ENCODE measurements at places on chromosomes 3 and 15.

DNA sequence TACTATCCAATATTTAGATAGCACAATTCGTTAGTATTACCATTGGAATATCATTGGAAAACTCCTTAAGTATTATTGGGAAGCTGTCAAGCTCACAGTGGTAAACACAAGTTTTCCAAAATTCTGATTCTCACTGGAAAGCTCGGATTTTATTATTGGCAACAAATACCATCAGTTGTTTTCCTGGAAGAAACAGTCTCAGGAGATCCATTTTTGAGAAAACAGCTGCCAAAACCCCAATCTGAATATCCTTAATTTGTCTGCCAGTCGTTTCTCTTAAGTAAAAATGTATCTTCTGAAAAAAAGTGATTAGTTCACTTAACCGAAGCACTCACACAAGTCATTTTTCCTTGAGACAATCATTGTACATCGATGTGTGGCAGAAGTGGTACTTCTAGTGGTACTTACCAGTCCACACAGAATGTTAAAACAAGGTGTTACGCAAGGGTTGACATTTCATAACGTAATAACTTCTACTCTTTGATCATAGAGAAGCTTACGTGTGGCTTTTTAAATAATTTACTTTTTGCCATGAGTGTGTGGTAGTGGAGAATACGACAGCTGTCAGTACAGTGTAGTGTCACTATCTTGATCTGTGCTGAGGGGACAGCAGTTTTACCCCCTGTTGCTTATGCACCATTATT, 74.9 kb downstream of the FAM43A start:
- no peaks in the 10 kb centered on the region for H3K36me3 ChIP-seq
- H3K4me3 ChIP-seq, result no peak overlapping the region
- DNase-seq, result no peak

- H3K36me3 ChIP-seq, result no peaks in the 10 kb centered on the region
- H3K27ac ChIP-seq, result no peak overlapping the region
- H3K4me3 ChIP-seq, result peak overlapping the region; percentile 62
- peak; percentile 6 for DNase-seq
- H3K4me1 ChIP-seq, result peaks cover 9% of the 10 kb centered on the region
Measured at GRCh38 chr3:133928136-133928893, 32.6 kb upstream of the RAB6B start.

DNA sequence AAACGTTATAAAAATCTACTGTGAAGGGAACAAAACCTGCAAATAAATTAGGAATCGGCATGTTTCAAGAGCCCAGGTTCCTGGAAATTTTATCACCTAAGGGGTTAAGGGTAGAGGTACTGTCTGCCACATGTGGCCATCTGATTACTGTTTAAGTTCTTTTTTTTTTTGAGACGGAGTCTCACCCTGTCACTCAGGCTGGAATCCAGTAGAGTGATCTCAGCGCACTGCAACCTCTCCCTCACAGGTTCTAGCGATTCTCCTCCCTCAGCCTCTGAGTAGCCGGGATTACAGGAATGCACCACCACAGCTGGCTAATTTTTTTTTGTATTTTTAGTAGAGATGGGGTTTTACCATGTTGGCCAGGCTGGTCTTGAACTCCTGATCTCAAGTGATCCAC, 35.8 kb downstream of the UQCC5 start:
- H3K4me3 ChIP-seq, result no peak overlapping the region
- no peaks in the 10 kb centered on the region for H3K4me1 ChIP-seq

DNA sequence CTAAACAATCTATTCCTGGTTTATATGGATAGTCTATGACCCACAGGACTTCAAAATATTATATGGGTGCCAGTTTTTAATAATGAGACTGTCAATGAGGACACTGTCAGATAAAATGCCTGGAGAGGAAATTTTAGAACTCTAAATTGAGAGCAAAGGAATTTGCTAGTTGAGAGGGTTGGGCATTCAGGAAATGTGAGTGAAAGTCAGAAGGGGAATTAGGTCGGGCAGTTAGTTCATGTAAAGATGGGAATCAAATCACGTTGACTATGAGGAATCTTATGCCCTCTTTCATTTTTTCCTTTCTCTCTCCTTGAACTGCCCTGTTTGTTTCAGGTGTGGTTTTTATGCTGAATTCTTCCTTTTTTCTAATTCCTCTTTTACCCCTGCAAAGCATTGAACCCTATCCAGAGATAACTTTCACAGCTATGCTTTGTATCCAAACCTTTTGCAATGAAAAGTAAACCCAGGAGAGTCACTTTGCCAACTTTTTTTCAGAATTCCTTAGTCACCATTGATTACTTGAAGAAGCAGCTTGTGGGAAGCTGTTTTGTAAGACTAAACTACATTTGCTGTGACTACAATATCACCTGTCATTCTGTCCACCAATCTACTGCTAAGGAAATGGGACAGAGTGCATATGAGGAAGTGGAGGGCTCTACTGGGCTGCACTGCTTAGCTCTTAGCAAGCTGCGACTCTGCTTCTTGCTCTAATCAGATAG, 27.8 kb downstream of the CHP1 start:
- H3K27ac ChIP-seq, result no peak overlapping the region
- no peak overlapping the region for H3K4me3 ChIP-seq
- peaks cover 18% of the 10 kb centered on the region for H3K36me3 ChIP-seq

GRCh38 chr3:14520967-14521366, 19.2 kb downstream of the GRIP2 start:
- H3K4me3 ChIP-seq, result no peak overlapping the region
- no peak for DNase-seq
- H3K4me1 ChIP-seq, result no peaks in the 10 kb centered on the region
- no peak overlapping the region for H3K27ac ChIP-seq

GRCh38 chr3:88785841-88786240, 321.6 kb upstream of the EPHA3 start:
- H3K27me3 ChIP-seq, result no peaks in the 10 kb centered on the region
- H3K4me3 ChIP-seq, result no peak overlapping the region
- DNase-seq, result no peak
- H3K27ac ChIP-seq, result no peak overlapping the region
- H3K4me1 ChIP-seq, result no peaks in the 10 kb centered on the region
- H3K36me3 ChIP-seq, result no peaks in the 10 kb centered on the region

GRCh38 chr3:53473422-53473821, 21.0 kb upstream of the CACNA1D start:
- no peaks in the 10 kb centered on the region for H3K4me1 ChIP-seq
- peaks cover 21% of the 10 kb centered on the region for H3K27me3 ChIP-seq
- no peak overlapping the region for H3K27ac ChIP-seq
- no peak overlapping the region for H3K4me3 ChIP-seq
- H3K36me3 ChIP-seq, result no peaks in the 10 kb centered on the region

DNA sequence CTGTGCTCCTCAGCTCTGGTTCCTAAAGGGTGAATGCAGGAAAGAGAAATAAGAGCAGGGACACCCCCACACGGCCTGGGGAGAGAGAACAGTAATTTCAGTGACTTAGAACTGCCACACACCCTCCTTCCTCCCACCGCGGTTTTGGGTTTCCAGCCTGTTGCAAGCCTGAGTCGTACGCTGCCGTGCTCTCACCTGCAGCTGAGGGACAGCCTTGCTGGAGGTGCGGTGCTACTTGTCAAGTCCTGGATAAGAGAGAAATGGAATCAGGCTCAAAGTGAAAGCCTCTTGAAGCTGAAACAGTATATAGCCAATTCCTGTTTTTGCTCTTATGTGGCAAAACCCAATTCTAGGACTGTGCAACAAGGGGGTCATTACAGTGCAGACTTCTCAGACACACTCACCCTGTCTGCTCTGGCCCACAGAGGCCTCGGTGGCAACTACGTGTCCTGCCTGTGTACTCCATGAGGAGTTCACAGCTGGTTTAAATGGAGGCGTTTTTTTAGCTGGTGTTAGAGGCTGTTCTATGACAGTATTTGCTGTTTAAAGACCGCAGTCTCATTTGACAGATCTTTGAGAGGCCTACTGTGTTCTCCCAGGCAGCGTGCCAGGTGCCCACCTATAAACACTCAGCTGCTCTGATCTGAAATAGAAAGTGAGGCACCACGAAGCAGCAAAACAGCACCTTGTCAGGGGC, 42.9 kb downstream of the TBC1D2B start:
- DNase-seq, result peak; percentile 70
- peak overlapping the region; percentile 81 for H3K27ac ChIP-seq
- H3K4me1 ChIP-seq, result peaks cover 76% of the 10 kb centered on the region
- H3K4me3 ChIP-seq, result peak overlapping the region; percentile 57
- peaks cover 48% of the 10 kb centered on the region for H3K36me3 ChIP-seq

- DNase-seq, result no peak
- H3K4me1 ChIP-seq, result no peaks in the 10 kb centered on the region
- H3K36me3 ChIP-seq, result no peaks in the 10 kb centered on the region
- peaks cover 30% of the 10 kb centered on the region for H3K27me3 ChIP-seq
- H3K4me3 ChIP-seq, result no peak overlapping the region
- H3K27ac ChIP-seq, result no peak overlapping the region
Measured at GRCh38 chr3:142817356-142817755, 71.5 kb downstream of the PCOLCE2 start.

- no peaks in the 10 kb centered on the region for H3K27me3 ChIP-seq
- H3K4me1 ChIP-seq, result peaks cover 52% of the 10 kb centered on the region
- peaks cover 42% of the 10 kb centered on the region for H3K36me3 ChIP-seq
- DNase-seq, result no peak
- peak overlapping the region; percentile 39 for H3K27ac ChIP-seq
- peak overlapping the region; percentile 100 for H3K4me3 ChIP-seq
Measured at GRCh38 chr3:9399746-9400145, 2.3 kb downstream of the SETD5 start.

DNA sequence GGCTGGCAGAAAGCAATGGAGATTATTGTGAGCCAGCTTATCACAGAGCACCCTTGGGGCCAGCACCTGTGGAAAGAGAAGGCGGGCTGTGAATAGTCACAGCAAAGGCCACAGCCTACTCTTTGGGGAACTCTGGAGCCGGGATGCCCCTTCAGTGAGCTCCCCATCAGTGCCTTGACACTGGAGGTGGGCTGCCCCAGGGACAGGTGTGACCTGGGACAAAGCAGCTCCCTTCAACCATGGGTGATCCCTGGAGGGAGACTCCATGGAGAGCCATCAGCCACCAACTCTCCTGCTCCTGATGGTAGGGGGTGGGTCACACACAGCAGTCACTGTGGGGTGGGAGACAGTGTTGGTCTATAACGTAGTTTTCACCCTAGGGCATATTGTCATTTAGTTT, 5.8 kb downstream of the TTC21A start:
- H3K4me3 ChIP-seq, result no peak overlapping the region
- H3K36me3 ChIP-seq, result no peaks in the 10 kb centered on the region
- peaks cover 6% of the 10 kb centered on the region for H3K4me1 ChIP-seq
- no peak overlapping the region for H3K27ac ChIP-seq
- no peak for DNase-seq

DNA sequence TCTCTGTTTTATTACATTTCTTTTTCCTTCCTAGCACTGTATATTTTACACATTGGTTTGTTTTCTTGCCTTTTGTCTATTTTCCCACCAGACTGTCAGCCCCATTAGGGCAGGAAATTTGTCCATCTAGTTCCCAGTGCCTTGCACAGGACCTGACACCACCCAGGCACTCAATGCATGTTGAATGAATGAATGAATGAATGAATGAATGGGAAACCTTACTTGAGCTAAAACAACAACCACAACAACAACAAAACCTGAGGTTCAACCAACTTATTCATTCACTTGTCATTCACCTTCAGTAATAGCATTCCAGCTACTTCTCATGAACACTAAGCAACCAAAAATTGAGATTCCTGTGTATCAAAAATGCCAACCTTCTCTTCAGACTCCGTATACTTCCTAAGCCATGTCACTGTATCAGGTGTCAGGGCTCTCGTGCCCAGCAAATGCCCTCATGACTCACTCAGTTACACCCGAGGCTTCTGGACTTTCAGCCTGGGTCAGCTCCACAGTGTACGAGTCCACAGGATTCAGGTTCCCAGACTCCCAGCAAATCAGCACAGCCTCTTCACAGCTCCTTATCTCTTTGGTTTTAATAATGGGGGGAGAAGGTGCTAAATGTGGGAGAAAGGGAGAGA, 37.3 kb downstream of the FSD2 start:
- H3K4me1 ChIP-seq, result peaks cover 2% of the 10 kb centered on the region
- peaks cover 6% of the 10 kb centered on the region for H3K27me3 ChIP-seq
- no peak overlapping the region for H3K4me3 ChIP-seq
- H3K27ac ChIP-seq, result no peak overlapping the region
- no peak for DNase-seq
- H3K36me3 ChIP-seq, result peaks cover 3% of the 10 kb centered on the region

GRCh38 chr3:197203714-197204146, 94.7 kb downstream of the DLG1 start:
- H3K4me1 ChIP-seq, result peaks cover 15% of the 10 kb centered on the region
- no peak overlapping the region for H3K27ac ChIP-seq
- H3K27me3 ChIP-seq, result no peaks in the 10 kb centered on the region
- no peaks in the 10 kb centered on the region for H3K36me3 ChIP-seq

DNA sequence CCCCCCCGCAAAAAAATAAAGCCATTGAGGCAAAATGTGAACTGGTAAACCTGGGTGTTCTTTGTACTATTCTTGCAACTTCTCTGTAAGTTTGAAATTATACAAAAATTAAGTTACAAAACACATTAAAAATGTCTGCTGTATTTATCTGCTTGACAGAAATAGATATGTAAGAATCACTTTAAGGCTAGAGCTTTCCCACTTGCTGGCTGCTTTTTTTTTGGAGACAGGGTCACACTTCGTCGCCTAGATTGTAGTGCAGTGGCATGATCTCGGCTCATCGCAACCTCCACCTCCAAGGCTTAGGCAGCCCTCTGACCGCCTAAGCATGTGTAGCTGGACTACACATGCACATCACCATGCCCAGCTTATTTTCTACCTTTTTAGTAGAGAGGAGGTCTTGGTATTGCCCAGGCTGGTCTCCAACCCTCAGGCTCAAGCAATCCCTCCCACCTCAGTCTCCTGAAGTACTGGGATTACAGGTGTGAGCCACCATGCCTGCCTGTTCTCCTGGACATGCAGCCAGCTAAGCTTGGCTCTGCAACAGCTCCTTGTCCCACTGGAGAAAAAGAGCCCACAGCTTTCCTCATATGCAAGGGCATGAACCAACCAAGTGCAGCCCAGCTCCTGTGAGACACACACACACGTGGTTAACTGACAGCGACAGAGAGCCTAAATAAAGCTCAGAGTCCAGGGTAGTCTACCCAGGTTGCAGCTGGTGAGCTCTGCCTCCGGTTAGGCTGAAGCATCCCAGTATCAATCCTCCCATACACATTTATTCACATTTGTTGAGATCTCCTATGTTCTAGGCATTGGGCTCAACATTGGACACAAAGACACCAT, 4.5 kb downstream of the RPS17 start:
- H3K36me3 ChIP-seq, result peaks cover 65% of the 10 kb centered on the region
- no peak for DNase-seq
- peak overlapping the region; percentile 24 for H3K27ac ChIP-seq

- H3K4me3 ChIP-seq, result no peak overlapping the region
- no peak overlapping the region for H3K27ac ChIP-seq
- no peaks in the 10 kb centered on the region for H3K27me3 ChIP-seq
- DNase-seq, result no peak
- H3K4me1 ChIP-seq, result no peaks in the 10 kb centered on the region
Measured at GRCh38 chr15:35833581-35833980, 287.6 kb upstream of the DPH6 start.

GRCh38 chr3:150968341-150969035, 4.0 kb downstream of the CLRN1 start:
- no peak overlapping the region for H3K27ac ChIP-seq
- H3K36me3 ChIP-seq, result no peaks in the 10 kb centered on the region
- H3K4me1 ChIP-seq, result no peaks in the 10 kb centered on the region
- H3K4me3 ChIP-seq, result no peak overlapping the region
- H3K27me3 ChIP-seq, result peaks cover 31% of the 10 kb centered on the region
- DNase-seq, result no peak
